A549 treated with GW870086 at 1 μM for 4 hours (cell line): ENCODE measurements at places on chromosomes 6 and 20. TPM values are rescaled to one million over a fixed set of nuclear protein-coding genes. Genes with fewer than 3 reads are reported as not detected.

PREP gene
- 33.6 to 37.4 TPM (median 36.9 TPM) in 5 replicates for total RNA-seq

SYS1 gene
- 28.2 to 34.9 TPM (median 30.6 TPM) in 5 replicates for total RNA-seq

THBS2 gene
- total RNA-seq, result 0.02 to 0.08 TPM (median 0.03 TPM) in 3 of 5 replicates, not detected in the others

TMEM217 gene
- total RNA-seq, result 0.33 to 1.7 TPM (median 0.72 TPM) in 5 replicates

GABRR2 gene
- total RNA-seq, result 0.10 TPM in 1 of 5 replicates, not detected in the others

DNAH8 gene
- not detected in 5 replicates for total RNA-seq

SLC32A1 gene
- not detected in 5 replicates for total RNA-seq

CDH22 gene
- total RNA-seq, result 0.03 to 0.05 TPM in 2 of 5 replicates, not detected in the others

VGLL2 gene
- not detected in 5 replicates for total RNA-seq

OPRM1 gene
- total RNA-seq, result not detected in 5 replicates

UBE2C gene
- 225 to 255 TPM (median 251 TPM) in 5 replicates for total RNA-seq

MYBL2 gene
- 68.0 to 83.7 TPM (median 78.8 TPM) in 5 replicates for total RNA-seq

DDO gene
- total RNA-seq, result 0.08 to 0.15 TPM (median 0.10 TPM) in 4 of 5 replicates, not detected in the other

REM1 gene
- 0.39 to 0.82 TPM (median 0.56 TPM) in 5 replicates for total RNA-seq
